Endothelial cell (in vitro differentiated cells): ENCODE measurements at places on chromosomes 6 and 20.

GRCh38 chr6:90233994-90234393 is 62.6 kb downstream of the BACH2 start:
- no peak for DNase-seq

- DNase-seq: peak; percentile 38
Measured at GRCh38 chr6:137867685-137868509, 838 bp downstream of the TNFAIP3 start.

- DNase-seq: no peak
Measured at GRCh38 chr6:131005439-131006016, 57.5 kb downstream of the EPB41L2 start.

DNA sequence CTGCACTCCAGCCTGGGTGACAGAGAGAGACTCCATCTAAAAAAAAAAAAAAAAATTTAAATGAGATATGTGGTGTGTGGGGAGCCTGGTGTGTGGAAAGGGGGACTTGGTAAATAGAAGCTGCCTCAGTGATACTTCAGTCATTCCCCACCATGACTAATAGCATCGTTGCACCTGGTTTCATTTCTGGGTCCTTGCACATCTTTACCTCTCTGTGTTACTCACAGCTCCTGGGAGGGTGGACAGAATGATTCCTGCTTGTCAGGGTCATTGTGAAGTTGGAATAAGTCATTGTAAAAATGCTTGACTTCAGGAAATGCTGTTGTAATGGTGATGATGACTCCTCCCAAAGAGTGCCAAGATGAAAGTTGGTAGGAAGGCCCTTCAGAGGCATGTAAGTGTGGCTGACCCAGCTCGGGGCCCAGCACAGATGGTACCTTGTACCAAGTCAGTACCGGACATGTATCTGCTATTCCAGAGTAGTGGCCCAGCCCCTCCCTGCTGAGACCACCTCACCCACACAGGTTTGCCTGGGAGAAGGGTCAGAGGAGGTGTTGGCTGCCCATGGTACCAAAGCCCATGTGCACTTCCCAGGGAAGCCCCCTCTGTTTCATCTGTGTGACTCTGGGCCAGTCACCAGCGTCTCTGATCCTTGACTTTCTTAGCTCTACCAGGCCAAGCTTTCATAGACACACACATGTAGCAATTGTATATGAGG is 48.4 kb downstream of the PLAGL2 start:
- no peak for DNase-seq

DNA sequence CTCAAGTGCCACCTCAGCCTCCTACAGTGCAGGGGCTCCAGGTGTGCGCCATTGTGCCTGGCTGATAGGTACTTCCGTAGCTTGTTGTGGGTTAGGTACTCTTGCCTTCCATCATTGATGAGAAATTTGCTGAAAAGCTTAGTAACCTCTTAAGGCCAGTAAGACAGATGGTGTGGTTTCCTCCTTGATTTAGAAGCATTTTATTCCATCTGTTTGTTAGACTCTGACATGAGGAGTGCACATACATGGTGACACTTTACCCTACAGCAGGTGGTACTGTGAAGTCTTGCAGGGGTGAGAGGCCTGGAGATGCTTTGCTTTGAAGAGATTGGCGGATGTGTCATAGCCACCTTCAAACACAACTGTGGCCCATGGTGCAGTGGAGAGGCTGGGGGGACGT is 14.8 kb upstream of the MTG2 start:
- no peak for DNase-seq

- no peak for DNase-seq
Measured at GRCh38 chr6:38417521-38417920, 222.2 kb downstream of the BTBD9 start.

DNA sequence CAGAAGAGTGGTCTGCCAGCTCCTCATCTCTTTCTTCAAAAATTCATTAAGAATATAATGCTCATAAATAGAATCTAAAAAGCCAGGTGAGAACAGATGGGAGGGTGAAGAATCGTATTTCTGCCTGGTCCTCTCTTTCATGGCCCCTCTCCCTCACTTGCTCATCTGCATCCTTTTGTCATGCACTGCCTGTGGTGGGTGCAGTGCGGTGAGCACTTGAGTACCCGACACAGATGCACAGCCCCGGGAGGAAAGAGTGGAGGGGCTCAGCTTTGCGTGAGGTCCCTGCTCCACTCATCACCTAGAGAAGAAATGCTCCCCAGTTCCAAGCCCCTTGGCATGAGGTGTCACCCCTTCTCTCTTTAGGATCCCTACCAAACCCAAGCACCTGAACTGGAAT is 58.1 kb upstream of the GLP1R start:
- no peak for DNase-seq

DNA sequence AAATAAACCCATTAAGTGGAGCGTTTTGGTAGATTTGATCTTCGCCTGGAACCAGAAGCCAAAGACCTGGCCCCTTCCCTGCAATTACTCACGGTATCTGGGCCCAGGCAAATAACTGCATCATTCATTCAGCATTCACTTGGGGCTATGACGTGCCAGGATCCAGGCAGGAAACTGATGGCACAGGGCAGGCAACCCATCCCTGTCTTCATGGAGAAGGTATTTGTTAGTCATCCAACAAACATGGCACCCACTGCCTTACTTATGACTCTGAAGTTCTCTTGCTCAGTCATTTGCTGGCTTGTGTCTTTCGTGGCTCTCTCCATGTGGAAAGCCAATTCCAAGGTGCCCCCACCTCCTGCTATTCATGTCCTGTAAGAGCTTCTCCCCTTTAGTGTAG is 232.4 kb downstream of the BMP7 start:
- no peak for DNase-seq

GRCh38 chr6:133854364-133855275 is 34.3 kb upstream of the TCF21 start:
- peak; percentile 14 for DNase-seq

DNA sequence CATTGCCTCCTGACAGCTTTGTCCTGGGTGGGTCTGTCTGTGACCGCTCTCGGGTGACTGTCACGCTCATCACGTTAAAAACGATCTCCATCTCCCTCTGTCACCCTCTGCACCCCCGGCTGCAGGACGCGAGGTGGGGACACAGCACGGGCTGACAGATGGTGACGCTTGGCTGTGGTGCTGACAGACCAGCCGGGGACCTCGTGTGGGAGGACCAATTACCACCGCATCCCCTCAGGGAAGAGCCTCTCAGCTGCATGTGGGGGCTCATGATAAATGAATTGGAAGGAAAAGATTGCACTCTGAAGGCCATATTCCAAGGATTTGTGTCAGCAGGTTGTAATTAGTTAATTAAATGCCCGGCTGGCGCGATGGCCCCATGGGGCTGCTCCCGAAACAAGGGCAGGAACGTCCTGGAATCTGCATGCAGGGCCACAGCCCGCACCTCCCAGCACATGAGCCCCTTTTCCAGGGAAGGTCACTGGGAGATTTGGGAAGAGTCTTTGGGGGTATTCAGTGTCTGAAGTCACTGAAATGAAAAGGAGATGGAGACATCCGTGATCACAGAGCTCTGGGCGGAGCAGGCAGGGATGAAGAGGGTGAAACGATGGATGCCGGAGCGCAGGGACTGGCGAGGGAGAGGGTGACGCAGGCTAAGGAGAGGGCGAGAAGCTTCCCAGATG is 87.1 kb downstream of the ERMARD start:
- peak; percentile 2 for DNase-seq

DNA sequence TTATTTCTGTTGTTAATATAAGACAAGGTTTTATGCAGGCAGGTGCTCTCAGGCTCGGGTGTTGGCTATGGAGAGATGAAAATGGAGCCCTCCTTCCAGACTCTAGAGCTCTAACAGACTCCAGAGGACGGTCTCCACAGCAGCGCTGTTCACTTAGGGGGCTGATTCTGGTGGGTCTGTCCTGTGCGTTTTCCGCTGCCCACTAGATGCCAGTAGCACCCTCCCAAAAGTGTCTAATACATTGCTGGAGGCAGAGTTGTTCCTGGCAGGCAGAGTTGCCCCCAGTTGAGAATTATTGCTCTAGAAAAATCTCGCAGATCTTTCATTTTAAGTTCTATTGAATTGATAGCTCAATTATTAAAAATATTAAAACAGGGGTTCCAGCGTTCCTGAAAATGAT is 109.9 kb downstream of the MAP3K4 start:
- peak; percentile 41 for DNase-seq
